CD4-positive, CD25-positive, alpha-beta regulatory T cell (primary cell): ENCODE measurements at places on chromosomes 1 and 21. TPM values are rescaled to one million over a fixed set of nuclear protein-coding genes. Genes with fewer than 3 reads are reported as not detected.

- DNase-seq = no peak
Observed at GRCh38 chr1:83547901-83548300, 451.0 kb downstream of the TTLL7 start.

- peak; percentile 60 for DNase-seq
Observed at GRCh38 chr1:231315887-231316286, 21.8 kb downstream of the EXOC8 start.

GRCh38 chr1:167864392-167865032 is 49.4 kb downstream of the ADCY10 start:
- DNase-seq = no peak

- no peak for DNase-seq
Observed at GRCh38 chr1:112267929-112268328, 128.1 kb upstream of the CTTNBP2NL start.

GRCh38 chr21:25215698-25216384 is 391.4 kb downstream of the MRPL39 start:
- DNase-seq = no peak

- DNase-seq = no peak
Observed at GRCh38 chr21:41584603-41585176, 76.7 kb upstream of the TMPRSS2 start.

Gene MAB21L3
- not detected for total RNA-seq

- no peak for DNase-seq
Observed at GRCh38 chr21:23452384-23453083, 2154.7 kb downstream of the MRPL39 start.

DNA sequence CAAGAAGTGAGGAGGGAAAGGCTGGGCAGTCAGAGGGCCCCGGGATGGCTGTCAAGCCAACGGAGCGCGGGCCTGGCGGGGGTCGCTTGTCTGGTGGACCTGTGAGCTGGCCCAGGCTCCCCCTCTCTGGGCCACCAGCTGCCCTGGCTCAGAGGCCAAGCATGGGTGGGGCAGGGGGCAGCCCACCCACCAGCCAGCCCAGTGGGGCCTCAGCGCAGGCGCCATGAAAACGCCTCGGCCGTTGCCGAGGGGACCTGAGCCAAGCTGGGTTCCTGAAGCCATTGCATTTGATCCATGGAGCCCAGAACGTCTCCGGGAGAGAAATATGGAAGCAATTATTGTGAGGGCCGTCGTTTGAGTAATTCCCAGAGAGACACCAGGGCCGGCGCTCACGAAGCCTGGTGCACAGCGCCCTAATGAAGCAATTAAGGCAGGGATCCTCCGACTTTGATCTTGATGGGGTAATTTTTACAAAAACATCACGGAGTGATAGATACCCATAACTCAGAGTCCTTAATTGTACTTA is 90.5 kb upstream of the TTC34 start:
- DNase-seq = no peak

Gene GPX7
- total RNA-seq = 12.3 TPM

Gene PLA2G2E
- total RNA-seq = not detected

DNA sequence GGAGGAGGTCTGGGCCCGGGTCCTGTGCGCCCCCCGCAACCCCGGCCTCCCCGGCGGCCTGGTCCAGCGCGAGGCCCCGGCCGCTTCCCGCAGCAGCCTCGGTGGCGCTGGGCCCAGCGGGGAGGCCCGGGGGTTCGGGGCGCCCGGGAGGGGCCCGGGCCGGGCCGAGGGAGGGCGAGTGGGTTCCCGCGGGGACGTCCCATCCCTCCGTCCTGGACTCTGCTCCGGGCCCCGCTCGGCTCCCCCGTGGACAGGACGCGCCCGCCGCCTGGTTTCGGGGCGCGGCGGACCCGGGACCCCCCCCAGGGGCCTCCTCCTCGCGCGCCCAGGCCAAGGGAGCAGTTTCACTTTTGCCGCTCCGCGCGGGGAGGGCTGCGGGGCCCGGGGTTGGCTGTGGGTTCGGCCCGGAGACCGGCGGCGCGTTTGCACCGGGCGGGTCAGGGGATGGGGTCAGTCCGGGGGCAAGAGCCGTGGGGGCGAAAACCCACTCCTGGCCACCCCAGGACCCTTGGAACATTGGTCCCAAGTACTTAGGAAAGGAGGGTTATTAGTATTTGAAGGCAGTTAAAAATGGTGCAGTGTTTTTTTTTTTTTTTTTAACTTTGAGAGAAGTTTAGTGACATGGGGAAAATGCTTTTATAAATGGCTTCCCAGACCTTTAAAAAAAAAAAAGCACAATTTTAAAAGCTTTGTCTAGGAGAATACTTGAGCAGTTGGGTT is 677 bp downstream of the AGPAT3 start:
- peak; percentile 32 for DNase-seq

Gene RGS18
- total RNA-seq = 38.3 TPM

DNA sequence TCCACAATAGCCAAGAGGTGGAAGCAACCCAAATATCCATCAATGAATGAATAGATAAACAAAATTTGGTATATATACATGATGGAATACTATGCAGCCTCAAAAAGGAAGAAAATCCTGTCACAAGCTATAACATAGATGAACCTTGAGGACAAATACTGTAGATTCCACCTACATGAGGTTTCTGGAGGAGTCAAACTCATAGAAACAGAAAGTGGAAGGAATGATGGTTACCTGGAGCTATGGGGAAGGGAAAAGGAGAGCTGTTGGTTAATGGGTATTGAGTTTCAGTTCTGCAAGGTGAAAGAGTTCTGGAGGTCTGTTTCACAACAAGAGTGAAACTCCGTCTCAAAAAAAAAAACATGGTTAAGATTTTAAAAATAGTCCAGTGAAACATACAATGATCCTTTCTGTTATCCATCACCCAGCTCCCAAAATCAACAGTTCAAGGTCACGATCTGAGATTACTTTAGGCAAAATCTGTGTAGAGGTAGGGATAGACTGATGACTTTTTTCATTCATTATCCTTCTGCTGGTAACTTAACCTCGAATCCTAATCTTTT is 80.8 kb upstream of the HNRNPU start:
- DNase-seq = no peak

- DNase-seq = no peak
Observed at GRCh38 chr1:203572134-203572625, 54.5 kb upstream of the ATP2B4 start.

GRCh38 chr1:221310180-221310579 is 430.9 kb downstream of the HLX start:
- no peak for DNase-seq

Gene OR2T33
- not detected for total RNA-seq

Gene GUCA2A
- not detected for total RNA-seq

DNA sequence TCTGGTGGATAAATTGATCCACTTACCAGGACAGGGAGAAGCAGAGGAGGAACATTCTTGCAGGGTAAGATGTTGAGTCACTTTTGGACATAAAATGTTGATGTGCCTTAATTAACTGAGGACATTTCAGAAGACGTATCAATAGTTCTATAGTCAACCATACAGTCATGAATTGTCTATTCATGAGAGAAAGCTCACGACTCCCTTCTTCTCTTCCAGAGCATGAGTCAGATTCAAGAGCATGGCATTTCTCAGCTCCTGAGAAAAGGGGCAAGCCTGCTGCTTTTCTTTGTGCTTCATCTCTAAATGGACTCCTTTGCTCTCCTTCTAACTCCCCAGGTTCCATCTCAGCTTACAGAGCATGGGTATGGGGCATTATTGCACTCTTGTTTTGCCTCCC is 55.7 kb downstream of the ADGRL4 start:
- DNase-seq = no peak

- DNase-seq = no peak
Observed at GRCh38 chr1:3271866-3272265, 182.6 kb upstream of the ARHGEF16 start.

Gene BMP8A
- total RNA-seq = 0.35 TPM

Gene MAP3K21
- total RNA-seq = 0.30 TPM

Gene MFAP2
- not detected for total RNA-seq

DNA sequence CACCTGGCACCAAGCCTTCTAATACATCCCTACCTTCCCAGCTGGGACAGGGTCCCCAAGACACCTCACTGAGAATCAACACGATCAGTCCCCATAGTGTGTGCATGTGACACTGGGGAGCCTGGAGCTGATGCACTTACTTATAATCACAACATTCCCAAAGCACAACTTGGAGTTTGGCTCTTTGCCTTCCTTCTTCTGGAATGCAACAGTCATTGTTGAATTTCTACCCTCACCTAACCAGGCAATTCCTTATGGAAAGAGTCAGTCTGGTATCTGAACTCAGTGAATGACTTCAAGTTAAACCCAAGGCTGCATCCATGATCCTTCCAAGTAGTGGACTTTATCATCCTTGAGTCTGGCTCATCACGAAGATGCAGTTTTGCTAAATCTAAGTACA is 86.1 kb downstream of the DSCAM start:
- DNase-seq = no peak

GRCh38 chr1:231442735-231443134 is 20.6 kb upstream of the EGLN1 start:
- DNase-seq = no peak

Gene C21orf58
- 5.2 TPM for total RNA-seq
